Fibroblast of the aortic adventitia (primary cell): ENCODE measurements at places on chromosomes 6 and 20.

DNA sequence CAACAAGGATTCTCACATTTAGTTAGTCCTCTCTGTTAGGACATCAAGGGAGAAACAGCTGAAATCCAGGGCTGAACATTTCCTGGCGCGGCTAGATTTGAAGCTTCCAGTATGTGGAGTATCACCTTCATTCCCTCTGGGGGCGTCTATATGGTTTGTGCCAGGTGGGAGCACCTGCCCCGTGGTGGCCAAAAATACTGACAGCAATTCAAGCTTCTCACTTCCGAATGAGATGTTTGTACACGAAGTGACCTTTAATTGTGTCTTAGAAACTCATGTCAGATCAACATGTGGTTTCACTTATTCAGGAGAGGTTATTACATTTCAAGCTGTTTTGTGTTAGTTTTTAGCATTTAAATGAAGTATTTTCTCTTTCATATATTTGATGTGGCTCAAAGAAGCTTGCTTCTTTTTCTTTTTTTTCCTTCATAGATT lies 67.3 kb upstream of the ZNF217 start:
- peak; percentile 50 for DNase-seq

GRCh38 chr6:1143655-1144054 lies 168.2 kb upstream of the FOXQ1 start:
- DNase-seq, result no peak

- DNase-seq, result no peak
Observed at GRCh38 chr6:49514571-49515484, 15.1 kb downstream of the GLYATL3 start.

GRCh38 chr6:95685822-95686221 lies 108.5 kb downstream of the MANEA start:
- no peak for DNase-seq

- no peak for DNase-seq
Observed at GRCh38 chr6:73325656-73326055, 28.4 kb downstream of the DPPA5 start.

DNA sequence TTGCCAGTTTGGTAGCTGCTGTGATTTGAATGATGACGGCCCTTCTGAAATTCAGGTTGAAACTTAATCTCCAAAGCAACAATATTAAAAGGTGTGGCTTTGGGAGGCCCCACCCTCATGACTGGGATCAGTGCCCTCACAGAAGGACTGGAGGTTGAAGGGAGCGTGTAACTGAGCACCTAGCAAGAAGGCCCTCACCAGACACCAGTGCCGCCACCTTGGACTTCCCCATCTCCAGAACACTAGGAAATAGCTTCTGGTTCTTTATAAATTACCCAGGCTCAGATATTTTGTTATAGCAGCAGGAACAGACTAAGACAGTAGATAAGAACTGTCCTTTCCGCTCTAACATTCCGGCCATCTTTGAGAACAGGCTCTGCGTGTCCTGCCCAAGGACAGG lies 243.1 kb downstream of the DLL1 start:
- DNase-seq, result no peak
